ENCODE measurements at places on chromosomes 7 and 10. TPM values are rescaled to one million over a fixed set of nuclear protein-coding genes. Genes with fewer than 3 reads are reported as not detected.

DNA sequence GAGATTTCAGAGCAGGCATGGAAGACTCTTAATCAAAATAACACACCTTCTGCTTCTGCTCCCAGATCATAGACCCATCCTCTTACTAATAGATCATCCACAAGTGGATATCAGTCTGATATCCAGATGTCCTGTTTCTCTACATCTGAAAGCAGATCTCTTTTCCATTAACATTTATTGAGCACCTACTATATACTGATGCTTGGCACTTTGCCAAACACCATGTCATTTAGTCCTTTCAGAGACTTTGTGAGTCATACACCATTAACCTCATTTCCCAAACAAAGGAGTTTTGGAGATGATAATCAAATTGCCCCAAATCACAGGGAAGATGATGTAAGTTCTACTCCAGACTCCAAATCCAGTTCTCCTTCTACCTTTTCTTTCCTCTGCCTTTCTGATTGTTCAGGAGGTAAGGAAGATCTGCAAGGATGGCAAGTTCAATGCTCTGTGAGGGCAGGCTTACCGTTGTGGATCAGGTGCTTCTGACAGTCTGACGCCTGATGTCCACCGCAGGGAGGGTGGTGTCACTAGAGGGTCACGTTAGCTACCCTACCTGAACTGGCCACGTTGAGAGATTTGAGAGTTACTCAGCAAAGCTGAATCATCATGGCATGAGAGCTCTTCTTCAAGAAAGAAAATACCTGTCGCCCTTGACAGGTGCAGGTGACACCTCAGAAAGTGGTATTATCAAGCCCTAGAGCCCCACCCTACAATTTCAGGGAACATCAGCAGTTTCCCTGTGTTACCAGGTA, 269.6 kb upstream of the ZMIZ1 start:
- no peaks in the 10 kb centered on the region for H3K27me3 ChIP-seq
- H3K36me3 ChIP-seq, result no peaks in the 10 kb centered on the region
- no peak overlapping the region for H3K27ac ChIP-seq
- DNase-seq, result no peak

GRCh38 chr7:17807242-17807641, 133.1 kb downstream of the SNX13 start:
- H3K4me3 ChIP-seq, result no peak overlapping the region
- no peak overlapping the region for H3K27ac ChIP-seq
- no peaks in the 10 kb centered on the region for H3K4me1 ChIP-seq
- DNase-seq, result no peak

DNA sequence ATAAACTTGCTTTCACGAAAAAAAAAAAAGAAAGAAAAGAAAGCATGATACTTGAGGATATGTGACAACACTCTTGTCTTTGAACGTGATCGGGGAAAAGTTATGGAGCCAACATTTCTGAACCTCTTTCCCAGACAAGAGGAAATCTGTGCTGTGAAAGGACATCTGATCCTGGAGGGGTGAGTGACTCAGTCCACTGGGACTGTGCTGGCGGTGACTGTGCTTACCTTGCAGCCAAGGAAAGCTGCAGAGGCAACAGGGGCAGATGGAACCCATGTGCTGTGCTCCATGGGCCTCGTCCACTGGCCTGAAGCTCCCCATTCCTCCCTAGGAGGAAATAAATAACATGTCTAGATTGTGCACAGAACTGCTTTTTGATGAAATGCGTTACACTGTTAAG, 116.5 kb upstream of the RAB11FIP2 start:
- H3K27ac ChIP-seq, result no peak overlapping the region
- no peaks in the 10 kb centered on the region for H3K4me1 ChIP-seq
- DNase-seq, result no peak
- H3K27me3 ChIP-seq, result no peaks in the 10 kb centered on the region

Gene RSPH10B2
- total RNA-seq, result 0.09 TPM

Gene CPA1
- not detected for total RNA-seq

Gene ABCC2
- total RNA-seq, result 1.5 TPM

Gene SLC26A3
- not detected for total RNA-seq

DNA sequence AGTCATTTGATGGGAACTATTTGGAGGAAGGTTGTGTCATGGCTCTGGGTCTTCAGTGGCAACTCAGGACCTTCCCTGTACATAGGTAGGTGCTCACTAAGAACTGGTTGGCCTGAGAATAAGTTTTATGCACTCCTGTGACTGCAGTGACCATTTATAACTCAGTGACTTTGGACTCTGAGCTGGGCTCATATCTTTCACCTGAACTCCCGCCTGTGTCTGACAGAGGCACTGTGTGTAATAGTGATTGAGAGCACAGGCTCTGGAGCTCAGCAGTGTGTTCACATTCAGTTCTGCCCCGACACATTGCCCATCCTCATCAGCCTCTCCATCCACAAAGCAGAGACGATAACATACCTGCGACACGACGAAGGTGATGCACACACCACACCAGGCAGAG, 34.6 kb upstream of the VIPR2 start:
- H3K27me3 ChIP-seq, result no peaks in the 10 kb centered on the region
- H3K4me1 ChIP-seq, result peaks cover 18% of the 10 kb centered on the region
- H3K27ac ChIP-seq, result no peak overlapping the region
- no peak overlapping the region for H3K4me3 ChIP-seq

Gene SLC18A2
- not detected for total RNA-seq

Gene BEND7
- not detected for total RNA-seq

Gene NKX1-2
- not detected for total RNA-seq

Gene DYNC1I1
- total RNA-seq, result not detected

DNA sequence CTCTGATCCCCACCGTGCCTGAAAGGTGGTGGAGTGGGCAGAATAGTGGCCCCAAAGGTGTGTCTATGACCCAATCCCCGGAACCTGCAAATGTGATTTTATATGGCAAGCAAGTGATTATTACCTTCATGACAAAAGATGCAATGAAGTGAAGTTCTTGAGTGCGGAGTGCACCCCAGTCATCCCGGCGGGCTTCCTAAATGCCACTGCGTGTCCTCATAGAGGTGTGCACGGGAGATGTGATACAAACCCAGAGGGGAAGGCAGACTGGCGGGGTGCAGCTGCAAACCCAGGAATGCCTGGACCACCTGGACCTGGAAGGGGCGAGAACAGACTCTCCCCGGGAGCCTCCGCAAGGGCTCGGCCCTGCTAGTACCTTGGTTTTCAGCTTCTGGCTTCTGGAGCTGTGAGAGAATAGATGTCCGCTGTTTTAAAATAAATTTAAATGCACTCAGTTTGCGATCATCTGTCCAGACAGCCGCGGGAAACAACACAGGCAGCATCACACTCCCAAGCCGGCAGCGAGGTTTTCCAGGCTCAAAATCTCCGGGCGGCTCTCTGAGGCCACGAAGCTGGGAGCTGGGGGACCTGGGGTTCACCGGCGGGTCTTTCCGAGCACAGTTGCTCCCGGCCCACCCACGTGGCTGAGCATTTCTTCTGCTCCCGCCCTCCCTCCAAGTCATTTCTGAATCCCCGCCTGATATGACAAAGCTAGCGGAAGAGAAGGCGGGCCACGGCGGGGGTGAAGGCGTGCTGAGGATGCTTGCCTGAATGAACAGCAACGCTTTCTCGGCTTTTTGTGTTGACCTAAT, 50.4 kb upstream of the EBF3 start:
- no peak for DNase-seq
- H3K4me3 ChIP-seq, result no peak overlapping the region
- no peaks in the 10 kb centered on the region for H3K36me3 ChIP-seq
- no peak overlapping the region for H3K27ac ChIP-seq

DNA sequence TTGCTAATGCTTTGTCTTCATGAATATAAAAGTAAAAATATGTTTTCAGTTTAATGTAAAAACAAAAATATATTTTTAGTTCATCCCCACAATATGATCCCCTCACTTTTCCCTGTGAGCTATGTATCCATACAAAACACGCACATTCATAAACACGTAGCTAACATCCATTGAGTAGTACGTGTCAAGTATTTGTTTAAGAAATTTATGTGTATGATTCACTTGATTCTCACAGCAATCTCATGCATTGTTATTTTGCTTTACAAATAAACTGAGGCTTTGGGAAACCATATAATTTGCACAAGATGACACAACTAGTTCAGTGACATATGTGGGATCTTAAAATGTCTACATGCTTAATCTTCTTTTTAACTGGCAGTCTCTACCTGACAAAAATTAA, 329.6 kb upstream of the SEMA3C start:
- H3K27ac ChIP-seq, result no peak overlapping the region
- no peaks in the 10 kb centered on the region for H3K4me1 ChIP-seq
- no peaks in the 10 kb centered on the region for H3K27me3 ChIP-seq
- H3K36me3 ChIP-seq, result no peaks in the 10 kb centered on the region
- no peak overlapping the region for H3K4me3 ChIP-seq

Gene PRTFDC1
- total RNA-seq, result 1.5 TPM

GRCh38 chr7:11818281-11818680, 13.7 kb downstream of the THSD7A start:
- no peaks in the 10 kb centered on the region for H3K4me1 ChIP-seq
- no peaks in the 10 kb centered on the region for H3K27me3 ChIP-seq
- H3K27ac ChIP-seq, result no peak overlapping the region
- H3K36me3 ChIP-seq, result no peaks in the 10 kb centered on the region
- DNase-seq, result no peak

DNA sequence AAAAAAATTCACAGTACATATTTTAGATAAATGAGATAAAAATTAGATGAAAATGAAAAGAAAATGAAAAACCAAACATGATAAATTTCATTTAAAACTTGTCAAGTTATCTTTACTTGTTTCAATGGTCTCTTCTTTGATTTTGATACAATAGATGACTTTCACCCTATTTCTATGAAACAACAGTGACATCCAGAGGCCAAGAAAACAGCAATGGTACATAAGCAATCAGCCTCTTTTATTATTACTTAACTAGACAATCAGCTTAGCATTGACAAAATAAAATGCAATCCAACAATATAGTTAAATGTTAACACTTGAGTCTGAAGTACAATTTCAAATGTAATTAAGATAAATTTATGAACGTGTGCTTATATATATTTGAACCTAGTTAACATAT, 74.8 kb upstream of the GPR37 start:
- no peak for DNase-seq
- H3K27ac ChIP-seq, result no peak overlapping the region
- H3K4me3 ChIP-seq, result no peak overlapping the region
- no peaks in the 10 kb centered on the region for H3K36me3 ChIP-seq
- no peaks in the 10 kb centered on the region for H3K4me1 ChIP-seq

GRCh38 chr7:107505997-107506673, 36.3 kb downstream of the GPR22 start:
- no peak overlapping the region for H3K4me3 ChIP-seq
- DNase-seq, result no peak
- H3K36me3 ChIP-seq, result no peaks in the 10 kb centered on the region
- H3K4me1 ChIP-seq, result no peaks in the 10 kb centered on the region
- H3K27ac ChIP-seq, result no peak overlapping the region

GRCh38 chr7:152574892-152575548, 100.9 kb downstream of the XRCC2 start:
- no peaks in the 10 kb centered on the region for H3K36me3 ChIP-seq
- no peak overlapping the region for H3K4me3 ChIP-seq
- H3K27me3 ChIP-seq, result no peaks in the 10 kb centered on the region
- H3K4me1 ChIP-seq, result no peaks in the 10 kb centered on the region
- no peak for DNase-seq

Gene PIK3AP1
- 6.7 TPM for total RNA-seq

GRCh38 chr7:140397784-140398750, at the start of gene SLC37A3:
Gene SLC37A3 (minus strand): TSS chr7:140398530. CDS start chr7:140382526, 16,004 bp downstream.
- DNase-seq, result peak; percentile 85
- H3K36me3 ChIP-seq, result no peaks in the 10 kb centered on the region
- no peaks in the 10 kb centered on the region for H3K27me3 ChIP-seq
- peaks cover 7% of the 10 kb centered on the region for H3K4me1 ChIP-seq
